ENCODE measurements at places on chromosomes 7 and 10.

- peaks cover 3% of the 10 kb centered on the region for H3K4me1 ChIP-seq
- no peak for DNase-seq
- no peak overlapping the region for H3K27ac ChIP-seq
- no peak overlapping the region for H3K4me3 ChIP-seq
- peaks cover 18% of the 10 kb centered on the region for H3K27me3 ChIP-seq
These were observed 26.6 kb upstream of the FAM20C start for GRCh38 chr7:165661-166337.

DNA sequence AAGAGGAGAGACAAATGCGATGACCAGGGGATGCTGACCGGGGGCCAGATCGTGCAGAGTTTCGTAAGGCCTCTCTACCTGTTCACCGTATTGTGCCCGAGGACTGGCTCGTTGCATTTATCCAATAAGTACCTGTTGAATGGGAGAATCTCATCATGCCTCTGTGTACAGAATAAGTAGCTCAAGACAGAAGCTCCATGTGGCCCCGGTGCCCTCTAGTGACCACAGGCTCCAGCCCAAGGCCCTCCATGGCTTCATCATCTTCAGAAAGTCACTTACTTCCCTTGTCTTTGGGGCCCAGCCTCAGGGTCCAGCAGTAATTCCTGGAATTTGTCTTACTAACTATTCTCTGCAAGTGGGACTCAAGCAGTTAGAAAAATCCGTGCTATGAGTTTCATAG is 151.0 kb downstream of the CHN2 start:
- H3K27me3 ChIP-seq, result no peaks in the 10 kb centered on the region
- no peaks in the 10 kb centered on the region for H3K36me3 ChIP-seq
- no peak overlapping the region for H3K4me3 ChIP-seq
- peak; percentile 9 for DNase-seq
- no peak overlapping the region for H3K27ac ChIP-seq
- H3K4me1 ChIP-seq, result no peaks in the 10 kb centered on the region

DNA sequence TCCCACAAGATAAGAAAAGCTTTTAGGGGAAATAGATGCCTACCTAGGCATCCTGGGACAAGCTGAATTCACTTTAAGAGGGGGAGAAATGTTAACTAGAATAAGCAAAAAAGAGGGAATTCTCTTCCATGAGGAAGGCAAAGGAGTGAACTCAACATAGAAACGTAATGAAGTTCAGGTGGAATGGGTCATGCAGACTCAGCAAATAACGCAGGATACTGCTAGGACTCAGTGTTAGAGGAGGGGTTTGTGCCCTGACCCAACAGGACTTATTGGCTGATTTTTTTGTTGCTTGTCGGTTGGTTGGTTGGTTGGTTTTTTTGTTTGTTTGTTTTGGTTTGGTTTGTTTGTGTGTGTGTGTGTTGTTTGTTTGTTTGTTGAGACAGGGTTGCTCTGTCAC is 9.3 kb downstream of the OR2A14 start:
- no peak overlapping the region for H3K4me3 ChIP-seq
- no peak overlapping the region for H3K27ac ChIP-seq
- H3K36me3 ChIP-seq, result no peaks in the 10 kb centered on the region
- H3K27me3 ChIP-seq, result no peaks in the 10 kb centered on the region
- H3K4me1 ChIP-seq, result no peaks in the 10 kb centered on the region

DNA sequence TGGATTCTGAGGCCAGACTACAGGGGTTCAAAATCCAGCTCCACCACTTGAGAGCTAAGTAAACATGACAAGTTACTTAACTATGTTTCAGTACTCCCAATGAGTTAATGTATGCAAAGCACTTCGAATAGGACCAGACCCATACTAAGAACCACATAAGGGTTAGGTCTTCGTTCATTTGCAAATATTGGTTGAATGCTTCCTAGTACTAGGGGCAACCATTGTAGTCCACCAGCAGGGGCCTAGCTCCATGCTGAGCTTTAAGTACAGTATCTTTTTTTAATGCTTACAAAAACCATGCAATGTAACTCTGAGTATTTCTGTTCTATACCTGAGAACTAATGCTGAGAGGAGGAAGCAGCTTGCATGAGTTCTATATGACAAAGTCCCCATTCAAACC is 80.4 kb upstream of the PDE1C start:
- no peak overlapping the region for H3K4me3 ChIP-seq
- DNase-seq, result no peak
- no peaks in the 10 kb centered on the region for H3K27me3 ChIP-seq
- H3K36me3 ChIP-seq, result no peaks in the 10 kb centered on the region
- H3K27ac ChIP-seq, result no peak overlapping the region

DNA sequence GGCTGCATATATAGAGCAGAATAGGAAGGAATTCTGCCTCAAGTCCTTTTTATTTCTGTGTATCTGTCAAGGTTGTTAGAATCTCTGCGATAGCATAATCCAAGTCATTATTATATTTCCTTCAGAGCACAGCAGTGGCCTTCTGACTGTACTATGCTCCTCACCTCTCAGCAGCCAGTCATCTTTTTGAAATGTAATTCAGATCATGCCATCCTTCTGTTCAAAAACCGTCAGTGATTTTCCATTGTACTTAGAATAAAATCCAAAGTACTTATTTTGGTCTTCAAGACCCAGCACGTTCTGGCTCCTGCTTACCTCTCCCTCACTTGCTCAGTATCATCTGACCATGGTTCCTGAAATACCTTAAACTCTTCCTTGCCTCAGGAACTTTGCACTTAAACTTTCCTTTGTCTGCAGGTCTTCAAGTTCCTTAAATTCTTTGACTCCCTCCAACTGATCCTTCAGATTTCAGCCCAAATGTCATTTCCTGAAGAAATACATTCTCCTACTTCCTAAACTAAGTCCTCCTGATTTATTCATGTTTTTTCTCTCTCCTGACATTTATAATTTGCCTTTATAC is 112.4 kb downstream of the ST7 start:
- H3K36me3 ChIP-seq, result no peaks in the 10 kb centered on the region
- H3K4me1 ChIP-seq, result peaks cover 23% of the 10 kb centered on the region
- no peak overlapping the region for H3K27ac ChIP-seq
- no peaks in the 10 kb centered on the region for H3K27me3 ChIP-seq
- no peak for DNase-seq
- H3K4me3 ChIP-seq, result no peak overlapping the region

All from activated naive CD8-positive, alpha-beta T cell treated with anti-CD3 and anti-CD28 coated beads, Interleukin-2, amount 50 U/mL, for 24 hours (primary cell).